ENCODE measurements at places on chromosomes 3 and 15.

GRCh38 chr15:96327155-96327741 is 3.3 kb upstream of the NR2F2 start:
- no peak for DNase-seq

DNA sequence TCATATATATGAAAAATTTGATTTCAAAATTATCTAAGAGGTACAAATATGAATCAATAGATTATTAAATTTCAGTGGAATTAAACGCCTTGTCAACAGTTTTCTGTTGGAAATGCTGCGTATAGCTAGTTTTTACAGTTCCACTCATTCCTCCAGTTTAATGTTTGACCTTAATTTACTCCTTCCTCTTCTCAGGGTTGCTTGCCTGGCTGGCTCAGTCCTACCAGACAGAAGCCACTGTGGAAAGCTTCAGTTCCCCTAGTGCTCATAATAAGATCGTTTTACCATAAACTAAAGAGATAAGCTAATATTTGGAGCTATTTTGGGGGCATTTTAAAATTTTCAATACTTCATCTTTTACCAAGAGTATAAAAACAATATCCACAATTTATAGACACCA is 22.8 kb downstream of the EMC7 start:
- DNase-seq: no peak

DNA sequence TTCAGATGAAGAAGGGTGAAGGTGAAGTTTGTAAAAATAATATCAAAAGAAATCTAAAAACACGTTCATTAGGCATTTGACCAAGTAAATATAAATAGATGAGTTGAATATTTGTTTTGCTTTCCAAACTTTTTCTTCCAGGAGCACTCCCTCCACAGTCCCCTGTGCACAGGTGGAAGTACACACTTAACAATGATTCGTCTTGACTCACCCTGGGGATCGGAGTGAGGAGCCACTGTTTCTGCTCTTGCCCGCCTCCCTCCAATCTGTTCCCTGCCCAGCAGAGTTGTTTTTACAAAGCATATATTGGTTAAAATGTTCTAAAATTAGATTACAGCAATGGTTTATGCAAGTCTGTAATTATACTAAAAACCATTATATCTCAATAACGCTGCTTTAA is 175.1 kb downstream of the PTPRG start:
- DNase-seq: no peak

GRCh38 chr15:39443659-39444219 is 137.1 kb upstream of the THBS1 start:
- no peak for DNase-seq

DNA sequence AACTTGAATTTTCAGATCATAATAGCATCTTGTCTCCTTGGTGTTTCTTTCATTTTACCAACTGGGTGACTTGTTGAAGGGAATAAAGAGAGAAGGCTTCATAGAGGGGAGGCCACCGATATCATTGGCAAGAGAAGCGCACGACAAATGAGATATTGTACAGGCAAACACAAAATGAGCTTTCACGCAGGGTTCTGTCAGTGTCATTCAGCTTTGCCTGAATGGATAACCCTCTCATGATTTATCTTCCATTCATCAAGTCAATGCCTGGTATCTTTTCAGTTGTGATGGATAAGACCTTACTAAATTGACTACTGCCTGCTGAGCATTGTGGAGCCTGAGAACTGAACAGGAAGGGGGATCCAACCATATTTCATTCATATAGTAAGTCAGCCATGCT is 188.6 kb upstream of the EPHA3 start:
- no peak for DNase-seq

GRCh38 chr3:52820736-52821135 is 9.7 kb downstream of the ITIH4 start:
- DNase-seq: no peak

GRCh38 chr3:157649511-157649910 is 146.3 kb upstream of the VEPH1 start:
- DNase-seq: no peak

DNA sequence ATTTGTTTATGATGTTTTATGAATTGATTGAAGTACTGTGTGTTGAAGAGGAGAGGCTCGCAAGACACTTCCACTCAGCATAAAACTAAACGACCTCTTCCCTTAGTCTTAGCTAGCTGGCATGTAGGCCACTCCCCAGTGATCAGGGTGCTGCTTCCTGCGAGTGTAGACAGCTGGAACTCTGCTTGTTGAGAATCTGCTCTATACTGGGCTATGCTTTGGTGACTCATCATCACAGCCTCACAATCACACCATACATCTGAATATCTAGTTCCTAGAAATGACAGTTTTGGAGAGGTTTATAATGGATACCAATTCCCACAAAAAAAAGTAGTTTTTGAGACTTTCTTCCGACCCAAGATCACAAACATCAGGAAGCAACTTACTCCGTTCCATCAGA is 1.5 kb upstream of the SLC24A5 start:
- no peak for DNase-seq

- no peak for DNase-seq
Measured at GRCh38 chr3:87997298-87997697, 61.5 kb downstream of the CGGBP1 start.

- DNase-seq: no peak
Measured at GRCh38 chr3:149648525-149648924, 9.3 kb downstream of the WWTR1 start.
